Smooth muscle cell of the umbilical artery (primary cell): ENCODE measurements at places on chromosomes 6 and 20. TPM values are rescaled to one million over a fixed set of nuclear protein-coding genes. Genes with fewer than 3 reads are reported as not detected.

Gene SIGLEC1
- not detected in 2 replicates for total RNA-seq

Gene ANKRD6
- total RNA-seq = 2.1 and 3.9 TPM in 2 replicates

Gene SNAI1
- 0.30 and 0.69 TPM in 2 replicates for total RNA-seq

Gene HCRTR2
- total RNA-seq = not detected in 2 replicates

Gene RAD21L1
- 0.14 and 0.59 TPM in 2 replicates for total RNA-seq

Gene OSER1
- total RNA-seq = 29.3 and 40.1 TPM in 2 replicates

Gene SLC12A5
- 0.30 and 1.3 TPM in 2 replicates for total RNA-seq
